GM10248 (cell line): ENCODE measurements at places on chromosomes 7 and 10.
A peak's percentile ranks its signal among the peaks of the same experiment; 100 is the strongest.

DNA sequence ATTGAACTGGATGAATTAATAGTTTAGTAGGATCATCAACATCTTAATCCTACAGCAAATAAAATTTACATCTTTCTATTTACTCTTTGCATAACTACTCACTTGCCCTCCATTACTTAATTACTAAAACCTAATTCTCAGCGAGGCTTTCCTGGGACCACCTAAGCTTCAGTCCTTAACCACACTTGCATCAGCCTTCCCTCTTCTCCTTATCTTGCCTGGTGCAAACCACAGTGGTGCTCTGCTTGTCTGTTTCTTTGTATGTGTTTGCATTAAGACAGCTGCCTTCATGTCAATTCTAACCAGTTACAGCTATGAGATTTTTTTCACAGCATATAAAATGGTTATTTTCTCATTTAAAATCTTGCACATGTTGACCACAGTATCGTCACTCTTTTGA, 72.6 kb upstream of the ZNF92 start:
- DNase-seq = no peak

- no peak for DNase-seq
Measured at GRCh38 chr10:60353519-60354258, 36.0 kb downstream of the ANK3 start.

- no peak for DNase-seq
Measured at GRCh38 chr7:157087646-157088045, 51.1 kb upstream of the UBE3C start.

DNA sequence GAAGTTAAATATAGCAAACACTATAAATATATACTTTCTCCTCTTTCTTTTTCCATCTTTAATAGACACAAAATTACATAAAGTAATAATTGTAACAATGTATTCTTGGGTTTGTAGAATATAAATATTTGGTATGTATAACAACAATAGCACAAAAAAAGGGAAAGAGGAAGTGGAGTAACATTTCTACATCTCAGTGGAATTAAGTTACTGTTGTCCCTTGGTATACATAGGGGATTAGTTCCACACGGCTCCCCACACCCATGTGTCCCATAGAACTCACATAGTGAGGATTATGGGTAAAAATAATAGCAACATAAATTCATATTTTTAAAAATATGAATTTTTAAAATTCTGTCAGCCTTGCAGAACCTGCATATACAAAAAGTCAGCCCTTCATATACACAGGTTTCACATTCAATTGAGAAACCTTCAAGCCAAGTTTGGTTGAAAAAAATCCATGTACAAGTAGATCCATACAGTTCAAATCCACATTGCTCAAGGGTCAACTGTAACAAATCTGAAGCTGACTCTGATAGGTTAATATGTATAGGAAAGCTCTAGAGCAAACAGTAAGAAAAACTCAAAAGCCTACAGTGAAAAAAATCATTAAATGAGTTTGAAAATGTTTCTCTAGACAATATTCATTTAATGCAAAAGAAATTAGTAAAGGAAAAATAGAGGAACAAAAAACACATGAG, 92.4 kb downstream of the HYCC1 start:
- no peak for DNase-seq

- DNase-seq = no peak
Measured at GRCh38 chr10:10020945-10021344, 996.7 kb upstream of the CELF2 start.

- no peak for DNase-seq
Measured at GRCh38 chr7:96723622-96724021, 14.0 kb upstream of the SEM1 start.

DNA sequence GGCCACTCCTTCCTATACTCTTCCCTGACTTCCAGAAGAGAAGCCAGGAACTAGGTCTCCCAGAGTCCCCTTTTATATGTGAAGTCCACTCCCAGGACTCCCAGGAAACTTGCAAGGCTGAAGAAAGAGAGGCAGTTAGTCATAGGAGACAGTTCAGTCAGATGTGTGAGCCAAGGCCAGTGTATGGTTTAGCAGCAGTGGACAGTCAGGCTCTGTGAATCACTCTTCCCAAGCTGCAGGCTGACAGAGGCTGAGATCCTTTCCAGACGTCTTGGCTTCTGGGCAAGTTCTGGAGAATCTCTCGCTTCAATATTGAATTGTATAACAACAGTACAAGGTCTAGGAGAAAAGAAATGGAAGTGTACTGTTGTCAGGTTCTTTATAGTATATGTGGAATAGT, 26.9 kb downstream of the BLVRA start:
- DNase-seq = no peak

GRCh38 chr10:99693933-99694583, 34.7 kb downstream of the ENTPD7 start:
- DNase-seq = no peak

DNA sequence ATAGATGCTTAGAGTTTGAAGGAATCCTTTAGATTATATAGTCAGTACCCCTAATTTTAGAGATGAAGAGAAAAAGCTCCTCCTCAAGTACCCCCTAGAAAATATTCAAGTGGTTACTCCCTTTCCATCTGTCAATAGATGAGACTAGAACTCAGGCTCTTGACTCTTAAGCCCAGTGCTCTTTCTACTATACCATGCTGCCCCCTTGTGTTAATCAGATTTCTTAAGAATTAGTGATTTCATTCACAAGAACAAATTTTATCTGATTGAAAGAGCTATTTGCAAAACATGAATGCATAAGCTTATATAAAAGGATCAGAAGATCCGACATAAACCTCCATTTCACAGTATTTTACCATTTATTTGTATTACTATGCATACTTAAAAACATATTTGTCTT, 179.3 kb downstream of the TFEC start:
- peak; percentile 5 for DNase-seq

DNA sequence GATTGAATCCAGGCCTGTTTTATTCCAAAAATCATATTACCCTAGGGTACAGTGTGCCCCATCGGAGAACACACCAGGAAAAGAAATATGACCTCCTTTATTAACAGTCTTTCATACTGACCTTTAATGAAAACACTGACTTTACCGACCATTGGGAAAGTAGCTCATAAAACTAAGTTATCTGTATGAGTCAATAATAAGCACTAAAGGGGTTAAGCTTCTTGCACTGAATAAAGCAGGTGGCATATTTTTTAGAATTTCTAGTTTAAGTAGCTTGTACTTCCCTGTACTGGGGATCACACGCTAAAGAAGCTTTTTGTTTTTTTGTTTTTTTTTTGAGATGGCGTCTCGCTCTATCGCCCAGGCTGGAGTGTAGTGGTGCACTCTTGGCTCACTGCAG, 199.8 kb downstream of the FAM107B start:
- DNase-seq = no peak

GRCh38 chr10:120963594-120964220, 112.5 kb downstream of the WDR11 start:
- DNase-seq = no peak

- DNase-seq = no peak
Measured at GRCh38 chr10:88831709-88832108, 19.9 kb downstream of the ANKRD22 start.

- no peak for DNase-seq
Measured at GRCh38 chr7:151665368-151665767, 145.7 kb upstream of the RHEB start.

DNA sequence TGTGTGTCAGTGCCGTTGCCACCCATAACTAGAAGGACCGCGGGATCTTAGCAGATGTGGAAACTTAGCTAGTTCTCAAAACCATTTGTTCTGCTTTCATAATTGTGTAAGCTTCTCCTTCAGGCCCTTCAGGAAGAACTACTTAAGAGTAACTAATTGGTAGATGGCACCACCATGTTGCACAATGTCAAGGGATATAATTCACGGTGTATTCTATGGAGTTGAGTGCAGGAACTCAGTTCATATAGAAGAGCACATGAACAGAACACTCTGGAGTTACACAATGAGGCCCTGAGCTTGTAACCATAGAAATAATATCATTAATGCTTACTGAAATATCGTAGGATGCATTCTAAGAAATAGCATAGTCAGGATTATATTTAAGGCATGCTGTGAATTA, 126.5 kb upstream of the GAD2 start:
- DNase-seq = no peak

GRCh38 chr10:131788386-131788785, 112.4 kb upstream of the PPP2R2D start:
- DNase-seq = no peak

GRCh38 chr10:98646998-98647917, 200.5 kb upstream of the HPS1 start:
- no peak for DNase-seq

GRCh38 chr7:43653466-43653865, 70.6 kb downstream of the STK17A start:
- DNase-seq = no peak

GRCh38 chr7:14834883-14835282, 67.7 kb downstream of the DGKB start:
- no peak for DNase-seq

GRCh38 chr10:118737603-118738302, 17.0 kb downstream of the CACUL1 start:
- DNase-seq = no peak

DNA sequence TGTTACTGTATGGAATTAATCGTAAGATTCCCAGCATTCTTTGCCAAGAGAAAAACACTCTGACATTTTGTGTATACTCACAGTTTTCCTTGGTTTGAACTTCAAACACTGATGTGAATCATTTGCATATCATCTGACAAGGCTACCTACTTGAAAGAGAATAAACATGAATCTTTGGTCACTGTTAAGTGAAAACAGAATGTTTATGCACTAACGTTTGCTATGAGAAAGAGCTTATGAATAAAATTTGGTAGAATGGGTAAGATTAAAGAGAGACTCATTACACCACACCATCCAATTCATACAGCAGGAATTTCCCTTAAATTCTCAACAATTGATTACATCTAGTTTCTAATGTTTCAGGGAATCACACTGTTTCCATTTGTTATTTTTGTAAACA, 46.6 kb downstream of the MACC1 start:
- no peak for DNase-seq

DNA sequence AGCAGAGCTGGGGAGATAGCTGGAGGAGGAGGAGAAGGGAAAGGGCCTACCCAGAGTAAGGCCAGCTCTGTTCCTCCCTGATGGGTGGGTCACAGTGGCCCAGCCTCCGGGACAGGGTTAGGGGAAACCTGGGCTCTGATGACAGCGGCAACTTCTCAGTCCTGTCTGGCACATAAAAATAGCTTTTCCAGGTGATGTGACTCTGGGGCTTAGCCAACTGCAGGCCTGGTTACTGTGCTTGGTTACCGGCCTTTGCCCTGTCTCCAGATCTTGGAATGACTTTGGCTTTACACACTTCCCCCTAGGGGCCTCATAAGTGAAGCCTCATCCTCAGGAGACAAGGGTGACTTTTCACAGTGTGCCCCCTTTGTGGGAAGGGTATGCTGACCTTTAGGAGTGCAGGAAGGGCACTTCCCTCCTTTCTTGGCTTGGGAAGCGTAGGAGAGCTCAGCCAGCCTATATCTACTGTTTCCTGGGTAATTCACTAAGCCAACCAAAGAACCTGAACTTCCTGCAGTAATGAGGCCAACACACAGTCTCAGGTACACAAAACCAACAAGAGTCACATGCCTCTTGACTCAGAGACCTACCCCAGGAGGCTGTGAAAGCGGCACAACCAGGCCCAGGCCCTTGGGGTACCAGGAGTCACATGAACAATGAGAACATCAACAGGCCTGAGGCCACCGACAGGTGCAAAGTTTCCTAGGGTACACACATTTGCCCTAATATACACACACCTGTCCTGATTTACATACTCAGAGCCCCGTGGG, 11.7 kb upstream of the HILPDA start:
- no peak for DNase-seq

- DNase-seq = no peak
Measured at GRCh38 chr7:47470567-47471357, 111.1 kb downstream of the TNS3 start.

- DNase-seq = no peak
Measured at GRCh38 chr7:155372782-155373358, 75.2 kb downstream of the INSIG1 start.

- no peak for DNase-seq
Measured at GRCh38 chr7:157565201-157565626, 228.4 kb downstream of the DNAJB6 start.

GRCh38 chr10:34474555-34475273, 340.4 kb downstream of the PARD3 start:
- no peak for DNase-seq

GRCh38 chr10:32501906-32502305, 56.0 kb downstream of the CCDC7 start:
- no peak for DNase-seq

- DNase-seq = no peak
Measured at GRCh38 chr10:61888744-61889143, 12.8 kb upstream of the ARID5B start.

- no peak for DNase-seq
Measured at GRCh38 chr10:107476408-107476807, 311.9 kb upstream of the SORCS1 start.

DNA sequence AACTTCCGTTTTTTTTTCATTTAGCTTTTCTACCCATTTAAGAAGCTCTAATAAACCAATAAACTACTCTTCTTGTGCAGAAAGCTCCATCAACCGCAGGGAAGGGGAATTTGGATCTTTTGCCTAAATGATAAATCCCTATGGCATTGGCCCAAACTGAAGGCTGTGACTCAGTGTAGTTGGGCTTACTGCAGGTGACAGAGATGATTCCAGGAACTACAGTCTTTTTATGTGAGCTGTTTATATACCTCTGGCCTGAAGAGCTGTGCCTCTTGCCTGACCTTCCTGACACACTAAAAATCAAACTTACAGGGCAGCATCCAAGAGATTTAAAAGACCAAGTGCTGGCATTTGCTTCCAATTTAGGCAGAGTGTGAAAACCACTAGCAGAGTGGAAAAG, 25.2 kb downstream of the ABCB1 start:
- DNase-seq = no peak

DNA sequence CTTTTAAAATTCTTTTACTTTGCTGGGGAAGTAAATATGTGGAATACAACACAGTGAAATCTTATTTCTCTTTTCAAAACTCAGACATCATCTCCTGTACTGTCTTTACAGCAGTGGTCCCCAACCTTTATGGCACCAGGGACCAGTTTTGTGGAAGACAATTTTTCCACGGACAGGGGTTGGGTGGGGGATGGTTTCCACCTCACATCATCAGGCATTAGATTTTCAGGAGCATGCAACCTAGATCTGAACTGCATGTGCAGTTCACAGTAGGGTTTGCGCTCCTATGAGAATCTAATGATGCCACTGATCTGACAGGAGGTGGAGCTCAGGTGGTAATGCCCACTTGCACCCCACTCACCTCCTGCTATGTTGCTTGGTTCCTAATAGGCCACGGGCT, 12.2 kb downstream of the TMEM60 start:
- no peak for DNase-seq

GRCh38 chr7:50591480-50592438, 26.6 kb upstream of the DDC start:
- no peak for DNase-seq
